ENCODE measurements at places on chromosomes 1 and 21.

- no peak for DNase-seq
Observed at GRCh38 chr21:24127651-24128050, 1479.6 kb downstream of the MRPL39 start.

DNA sequence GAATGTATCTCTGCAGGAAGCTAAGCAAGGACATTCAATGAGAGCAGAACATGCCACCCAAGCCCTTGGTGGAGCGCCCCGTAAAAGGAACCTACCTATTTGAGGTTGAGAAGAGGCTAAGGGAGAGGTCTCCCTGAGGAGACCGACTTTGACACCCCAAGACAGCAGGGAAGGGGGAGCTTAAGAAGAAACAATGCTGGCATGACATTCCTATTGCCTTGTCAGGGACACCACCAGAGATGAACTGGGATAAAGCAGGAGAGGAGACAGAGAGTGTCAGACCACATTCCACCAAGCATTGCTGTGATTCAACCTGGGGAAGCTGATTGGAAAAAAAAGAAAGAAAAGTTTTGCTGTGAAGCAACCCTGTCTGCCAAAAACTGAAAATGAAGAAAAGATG lies 13.3 kb upstream of the S100A2 start:
- no peak for DNase-seq

GRCh38 chr1:23563755-23564374 lies 4.6 kb upstream of the ID3 start:
- no peak for DNase-seq

DNA sequence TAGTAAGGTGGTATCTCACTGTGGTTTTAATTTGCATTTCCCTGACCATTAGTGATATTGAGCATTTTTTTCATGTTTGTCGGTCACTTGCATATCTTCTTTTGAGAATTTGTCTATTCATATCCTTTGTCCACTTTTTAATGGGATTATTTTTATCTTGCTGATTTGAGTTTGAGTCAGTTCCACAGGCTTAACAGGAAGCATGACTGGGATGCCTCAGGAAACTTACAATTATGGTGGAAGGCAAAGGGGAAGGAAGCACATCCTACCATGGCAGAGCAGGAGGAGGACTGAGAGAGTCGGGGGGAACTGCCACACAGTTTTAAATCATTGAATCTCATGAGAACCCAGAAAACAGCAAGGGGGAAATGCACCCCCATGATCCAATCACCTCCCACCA lies 51.1 kb downstream of the ODF2L start:
- DNase-seq: no peak

DNA sequence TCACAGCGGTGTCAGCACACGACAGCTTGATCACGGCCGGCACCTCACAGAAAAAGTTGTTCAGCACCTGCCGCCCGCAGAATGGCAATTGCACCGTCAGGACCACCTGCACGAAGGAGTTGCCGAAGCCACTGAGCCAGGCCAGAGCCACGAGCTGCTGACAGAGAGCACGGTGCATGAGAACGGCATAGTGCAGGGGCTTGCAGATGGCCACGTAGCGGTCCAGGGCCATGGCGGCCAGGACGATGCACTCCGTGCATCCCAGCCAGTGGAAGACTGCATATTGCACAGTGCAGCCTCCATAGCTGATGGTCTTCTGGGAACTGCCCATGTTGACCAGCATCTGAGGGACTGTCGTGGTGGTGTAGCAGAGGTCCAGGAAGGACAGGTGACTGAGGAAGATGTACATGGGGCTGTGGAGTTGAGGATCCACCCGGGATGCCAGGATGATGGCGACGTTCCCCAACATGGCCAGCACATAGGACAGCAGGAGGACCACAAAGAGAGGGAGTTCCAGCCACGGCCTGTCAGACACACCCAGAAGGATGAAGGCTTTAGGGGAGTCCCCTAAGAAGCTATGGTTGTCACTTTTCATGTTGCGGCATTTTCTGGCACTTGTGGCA lies 6.4 kb downstream of the OR2B11 start:
- DNase-seq: no peak

DNA sequence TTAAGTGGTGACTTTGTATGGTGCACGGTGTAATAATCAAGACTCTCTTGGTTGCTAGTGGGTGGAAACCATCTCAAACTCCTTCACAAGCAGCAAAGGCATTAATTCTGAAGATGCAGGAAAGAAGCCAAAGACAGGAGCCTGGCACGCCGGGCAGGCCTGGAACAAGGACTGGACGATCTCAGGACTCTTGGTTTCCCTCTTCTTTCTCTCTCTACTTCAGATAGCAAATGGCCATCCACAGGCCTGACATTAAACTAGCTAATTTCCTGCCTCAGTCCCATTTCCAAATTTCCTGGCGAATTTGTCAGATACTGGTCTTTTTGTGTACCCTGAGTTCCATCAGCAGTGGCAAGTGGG lies 28.2 kb downstream of the STYXL2 start:
- no peak for DNase-seq

DNA sequence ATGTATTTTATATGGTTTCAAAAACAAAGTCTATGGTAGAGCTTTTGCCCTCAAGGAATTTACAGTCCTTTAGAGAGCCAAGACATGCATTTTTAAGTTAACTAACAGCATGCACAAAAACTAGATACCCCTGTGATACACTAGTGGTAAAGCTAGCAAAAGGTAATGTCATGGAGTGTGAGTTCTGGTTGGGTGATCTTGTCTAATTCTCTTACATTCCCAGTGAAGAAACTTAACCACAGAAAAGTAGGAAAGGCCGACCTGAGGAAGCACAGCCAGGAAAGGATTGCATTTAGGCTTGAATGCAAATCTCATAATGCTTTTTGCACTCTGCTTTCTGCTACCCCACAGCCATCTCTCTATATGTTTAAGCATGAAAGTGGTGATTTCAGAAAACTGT lies 202.2 kb downstream of the ROR1 start:
- no peak for DNase-seq

GRCh38 chr1:151892190-151892589 lies 17.1 kb downstream of the THEM4 start:
- no peak for DNase-seq

DNA sequence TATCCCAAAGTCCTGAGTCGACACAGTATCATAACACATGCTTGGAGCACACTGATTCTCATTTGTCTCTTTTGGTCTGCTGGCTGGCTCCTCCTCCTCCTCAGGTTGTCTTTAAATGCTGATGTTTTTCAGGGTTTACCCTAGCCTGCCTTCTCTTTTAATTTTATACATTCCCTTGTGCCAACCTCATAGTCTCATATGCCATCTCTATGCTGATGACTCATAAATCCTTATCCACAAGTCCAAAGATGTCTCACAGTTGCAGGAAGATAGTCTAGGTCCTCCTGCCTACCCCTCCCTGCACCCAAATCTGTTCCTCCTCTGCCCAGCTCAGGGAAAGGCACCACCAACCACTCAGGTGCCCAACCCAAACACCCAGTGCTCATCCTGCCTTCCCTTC lies 108.3 kb downstream of the SIPA1L2 start:
- no peak for DNase-seq
